Activated T-helper 2 cell treated with anti-CD3 and anti-CD28 coated beads, Interferon-gamma antibody, Interleukin-2, Interleukin-4, amounts not matched to agents 10 μg/mL and 5 μg/mL and 100 μg/mL, durations not matched to agents 14 hours and 24 hours and 36 hours (primary cell): ENCODE measurements at places on chromosomes 16 and 17.

DNA sequence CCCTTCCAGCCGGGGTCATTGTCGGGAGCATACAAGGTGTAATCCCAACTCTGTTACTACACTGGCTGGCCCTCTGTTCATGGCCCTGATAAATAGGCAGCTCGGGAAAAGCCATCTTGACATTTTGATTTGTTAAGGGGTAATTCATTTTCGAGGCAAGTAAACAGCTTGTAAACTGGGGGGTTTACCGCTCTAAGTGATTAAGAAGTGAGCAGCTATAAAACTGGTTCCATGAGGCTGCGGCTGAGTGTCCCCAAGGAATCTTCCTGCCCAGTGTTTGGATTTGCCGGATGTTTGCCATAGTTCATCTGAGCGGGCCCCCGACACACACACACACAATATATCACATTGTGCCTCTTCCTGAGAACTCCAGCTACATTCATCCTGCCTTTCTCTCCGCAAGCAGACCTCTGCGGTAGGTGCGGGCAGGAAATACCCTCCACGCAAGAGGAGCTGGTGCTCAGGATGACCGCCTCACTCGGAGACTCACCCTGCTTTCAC, 92.2 kb downstream of the SOCS1 start:
- no peak for DNase-seq

DNA sequence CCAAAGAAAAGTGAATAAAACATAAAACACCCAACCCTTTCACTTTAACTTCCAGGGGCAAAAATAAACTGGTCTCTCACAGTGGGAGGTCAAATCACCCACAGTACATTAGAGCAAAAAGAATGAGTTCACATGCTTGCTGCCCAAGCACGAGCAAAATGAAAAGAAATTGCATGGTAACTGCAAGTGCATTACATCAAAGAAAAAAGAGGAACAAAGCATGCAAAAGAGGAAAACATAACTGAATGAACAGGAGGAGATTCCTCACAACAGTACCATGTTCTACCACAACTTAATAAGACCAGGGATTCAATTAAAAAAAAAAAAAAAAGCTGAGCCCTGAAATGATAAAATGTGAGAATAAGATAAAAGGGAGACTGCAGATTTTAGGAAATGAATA, 12.3 kb downstream of the DNAH2 start:
- DNase-seq = no peak

DNA sequence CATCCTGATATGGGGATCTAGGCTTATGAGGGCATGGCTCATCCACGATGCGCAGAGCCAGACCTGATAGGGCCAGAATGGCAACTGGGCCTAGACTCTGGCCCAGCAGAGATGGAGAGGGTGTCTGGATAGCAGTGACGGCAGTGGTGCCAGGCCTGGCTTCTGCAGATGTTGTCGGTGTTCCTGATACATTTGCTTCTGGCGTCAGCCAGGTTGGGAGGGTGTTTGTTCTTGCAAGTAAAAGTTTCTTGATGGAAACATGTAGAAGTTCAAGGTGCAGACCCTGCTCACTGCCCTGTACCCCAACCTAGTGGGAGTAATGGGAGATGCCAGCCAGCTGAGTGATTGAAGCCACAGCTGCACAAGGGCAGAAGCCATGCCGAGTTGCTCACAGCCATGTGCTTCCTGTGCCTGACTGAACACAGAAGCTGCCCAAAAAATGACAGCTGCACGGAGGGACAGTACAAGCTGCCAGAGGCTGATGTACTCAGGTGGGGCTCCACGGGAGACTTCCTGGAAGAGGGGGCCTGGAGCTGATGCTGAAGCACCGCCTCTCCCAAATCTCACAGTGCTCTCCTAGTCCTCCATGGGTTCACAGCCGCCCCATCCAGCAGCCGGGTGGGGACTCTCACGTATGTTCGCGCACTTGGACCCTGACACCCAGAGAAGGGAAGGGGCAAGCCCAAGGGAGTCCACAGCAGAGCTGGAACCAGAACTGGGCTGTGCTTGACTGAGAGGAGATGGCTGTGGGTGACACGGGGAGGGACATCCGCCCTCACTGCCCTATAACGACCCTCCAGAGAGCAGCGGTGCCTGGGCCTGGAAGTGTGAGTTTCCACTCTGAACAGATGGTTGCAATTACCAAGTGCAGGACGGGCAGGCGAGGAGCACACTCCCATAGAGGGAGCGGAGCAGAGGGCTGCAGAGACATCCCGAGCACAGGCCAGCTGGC, 78.7 kb downstream of the N4BP1 start:
- no peak for DNase-seq

- no peak for DNase-seq
Measured at GRCh38 chr17:48997827-48998586, 822 bp downstream of the IGF2BP1 start.

- no peak for DNase-seq
Measured at GRCh38 chr16:16150117-16150877, 73.0 kb downstream of the ABCC6 start.

GRCh38 chr17:79412886-79413390, 197.9 kb downstream of the RBFOX3 start:
- no peak for DNase-seq

DNA sequence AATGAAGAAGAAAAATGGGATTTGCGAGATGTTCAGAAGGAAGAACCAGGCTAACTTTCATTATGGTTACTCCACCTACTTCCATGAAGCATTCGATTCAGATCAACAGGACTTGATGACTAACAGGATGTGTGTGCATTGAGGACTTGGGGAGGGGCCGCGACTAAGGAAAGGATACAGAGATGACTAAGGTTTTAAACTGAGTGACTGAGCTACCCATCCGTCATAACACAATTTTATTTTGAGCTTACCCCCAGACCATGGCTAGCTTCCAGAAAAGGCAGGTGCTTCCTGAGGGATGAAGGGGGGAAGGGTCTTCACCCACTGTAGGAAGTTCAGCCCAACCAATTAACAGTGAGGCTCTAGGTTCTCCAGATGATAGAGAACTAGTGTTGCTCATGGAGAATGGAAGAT, 2.5 kb upstream of the CDYL2 start:
- peak; percentile 60 for DNase-seq

DNA sequence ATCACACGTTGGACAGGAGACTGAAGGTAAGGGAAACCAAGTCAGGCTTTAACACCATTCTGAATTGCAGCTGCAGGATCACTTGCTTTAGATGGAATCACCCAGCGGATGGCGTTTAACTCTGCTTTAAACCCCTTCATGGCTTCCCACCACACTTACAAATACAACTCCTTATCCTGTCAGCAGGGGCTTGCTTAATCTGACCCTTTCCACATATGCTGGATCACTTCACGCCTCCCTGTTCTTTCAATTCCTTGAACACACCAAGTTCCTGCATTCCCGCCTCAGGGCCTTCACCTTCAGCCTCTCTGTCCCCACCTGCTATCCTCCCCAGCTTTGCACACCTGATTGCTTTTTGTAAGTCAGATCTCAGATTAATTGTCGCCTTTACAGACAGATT, 442.2 kb downstream of the MAF start:
- DNase-seq = no peak

GRCh38 chr16:63422715-63423114, 1386.5 kb upstream of the CDH8 start:
- no peak for DNase-seq

DNA sequence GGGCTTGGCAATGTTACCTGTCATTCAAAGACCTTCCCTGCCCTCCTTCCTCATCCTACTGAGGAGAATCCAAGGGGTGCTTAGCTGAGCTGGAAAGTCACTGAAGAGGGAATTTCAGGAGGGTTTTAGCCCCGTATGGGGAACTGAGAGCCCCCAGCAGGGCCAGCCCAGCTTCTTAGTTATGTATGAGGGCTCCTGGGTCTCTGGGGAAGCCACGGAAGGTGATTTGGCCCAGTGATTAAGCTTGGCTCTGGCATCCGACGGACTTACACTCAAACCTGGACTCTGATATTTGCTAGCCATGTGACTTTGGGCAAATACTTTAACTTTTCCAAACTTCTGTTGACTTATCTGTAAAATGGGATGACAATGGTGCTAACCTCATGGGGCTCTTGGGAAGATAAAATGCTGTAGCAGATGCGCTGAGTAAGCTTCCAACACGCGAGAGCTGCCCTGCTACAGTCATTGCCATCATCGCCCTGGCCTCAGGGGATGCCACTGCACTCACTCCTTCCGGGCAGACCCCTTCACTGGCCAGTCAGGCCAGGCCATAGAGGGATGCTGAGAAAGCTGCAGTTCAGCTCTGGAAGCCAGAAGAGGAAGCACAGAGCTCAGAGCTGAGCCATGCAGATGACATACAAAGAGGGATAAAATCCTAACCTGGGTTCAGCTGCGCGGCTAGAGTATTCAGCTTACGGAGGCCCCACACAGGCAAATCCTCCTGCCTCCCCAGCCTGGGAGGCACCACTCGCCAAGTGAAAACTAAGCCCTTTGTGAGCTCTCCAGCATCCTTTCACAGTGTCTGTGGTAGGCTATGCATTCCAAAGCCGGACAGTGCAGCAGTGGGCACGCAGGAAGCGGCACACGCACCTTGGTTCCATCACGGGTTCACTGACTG, 44.9 kb upstream of the PIK3R6 start:
- DNase-seq = no peak

DNA sequence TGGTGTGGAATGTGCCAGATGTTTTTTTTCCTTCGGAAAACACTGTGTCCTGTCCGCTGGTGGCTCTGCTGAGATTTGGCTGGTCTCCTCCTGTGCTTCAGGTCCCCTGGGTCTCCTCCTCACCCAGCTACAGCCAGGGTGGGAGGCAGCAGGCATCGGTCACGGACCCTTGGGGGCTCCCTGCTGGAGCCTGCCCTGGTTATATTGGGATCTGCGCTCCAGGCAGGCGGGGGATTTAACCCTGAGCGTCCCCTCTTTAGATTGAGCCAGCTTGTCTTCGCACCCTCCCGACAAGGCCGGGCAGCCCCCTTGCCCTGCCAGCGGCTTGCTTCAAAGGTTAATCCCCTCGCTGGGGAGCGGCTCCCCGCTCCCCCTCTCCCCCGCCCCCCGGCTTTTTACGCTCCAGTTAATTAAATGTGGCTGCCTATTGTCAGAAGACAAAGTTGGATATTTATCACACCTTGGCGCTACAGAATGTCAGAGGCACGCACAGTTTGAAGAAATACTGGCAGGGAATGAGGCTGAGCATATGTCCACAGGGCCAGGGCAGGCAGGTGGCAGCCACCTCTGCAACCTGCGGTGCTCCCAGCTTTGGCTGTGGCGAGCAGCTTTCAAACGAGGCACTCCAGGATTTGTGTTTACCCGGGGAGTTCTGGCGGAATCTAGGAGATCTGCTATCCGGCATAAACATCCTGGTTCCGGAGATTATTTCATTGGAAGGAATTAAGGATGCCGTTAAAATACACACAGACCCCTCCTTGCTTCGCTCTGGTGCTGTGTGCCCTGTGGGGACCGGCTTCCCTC, 38.2 kb upstream of the GSE1 start:
- no peak for DNase-seq
